Activated T-helper 1 cell treated with anti-CD3 and anti-CD28 coated beads, Interleukin-12 subunit alpha, Interleukin-12 subunit beta, Interleukin-2, Interleukin-4 antibody, amounts not matched to agents 30 ng/mL and 10 ng/mL and 1 ng/mL, durations not matched to agents 14 hours and 24 hours and 36 hours (primary cell): ENCODE measurements at places on chromosomes 5 and 9. TPM values are rescaled to one million over a fixed set of nuclear protein-coding genes. Genes with fewer than 3 reads are reported as not detected.

Gene OBP2B
- total RNA-seq = not detected in 2 replicates

DNA sequence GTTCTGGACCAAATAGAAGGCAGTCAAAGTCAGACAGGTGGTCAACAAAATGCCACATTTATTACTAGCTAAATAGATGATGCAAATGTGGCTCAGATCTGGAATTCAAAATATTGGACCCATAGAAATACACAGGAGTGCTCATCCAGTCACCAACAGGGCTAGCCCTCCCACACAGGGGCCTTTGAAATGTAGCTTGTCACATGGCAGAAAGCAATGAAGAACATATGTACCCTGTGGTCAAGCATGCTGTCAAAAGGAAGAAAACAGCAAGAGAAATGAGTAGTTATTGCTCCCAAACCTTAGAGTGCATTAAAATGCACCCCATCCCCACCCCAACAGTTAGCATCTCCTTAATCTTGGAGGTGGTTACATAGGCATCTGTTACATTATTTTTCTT, 20.9 kb upstream of the CCDC112 start:
- no peak for DNase-seq

DNA sequence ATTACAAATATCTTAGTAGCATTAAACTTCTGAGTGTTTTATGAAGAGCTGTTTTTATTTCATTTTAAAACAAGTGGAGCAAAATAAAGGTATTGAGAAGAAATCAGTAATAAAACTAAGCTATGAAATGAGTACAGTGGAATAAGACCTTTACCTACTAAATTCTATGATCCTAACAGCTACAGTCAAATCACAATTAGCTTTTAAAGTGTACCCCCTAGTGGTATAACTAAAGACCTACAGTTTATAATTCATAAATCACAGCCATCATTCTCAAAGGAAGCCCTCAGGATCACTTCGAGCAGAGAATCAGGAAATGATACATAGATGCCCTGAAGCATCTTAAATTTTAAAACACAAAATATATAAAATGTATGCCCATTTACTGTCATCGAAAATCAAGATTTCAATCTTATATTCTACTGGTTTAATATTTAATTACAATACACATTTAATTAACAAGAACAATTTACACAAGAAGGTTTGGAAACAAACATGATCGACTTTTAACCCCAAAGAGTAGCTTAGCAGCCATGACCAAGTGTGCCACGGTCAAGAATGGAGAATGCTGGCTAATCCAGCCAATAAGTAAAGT, 12.3 kb downstream of the CCNH start:
- no peak for DNase-seq

Gene GFI1B
- not detected in 2 replicates for total RNA-seq

DNA sequence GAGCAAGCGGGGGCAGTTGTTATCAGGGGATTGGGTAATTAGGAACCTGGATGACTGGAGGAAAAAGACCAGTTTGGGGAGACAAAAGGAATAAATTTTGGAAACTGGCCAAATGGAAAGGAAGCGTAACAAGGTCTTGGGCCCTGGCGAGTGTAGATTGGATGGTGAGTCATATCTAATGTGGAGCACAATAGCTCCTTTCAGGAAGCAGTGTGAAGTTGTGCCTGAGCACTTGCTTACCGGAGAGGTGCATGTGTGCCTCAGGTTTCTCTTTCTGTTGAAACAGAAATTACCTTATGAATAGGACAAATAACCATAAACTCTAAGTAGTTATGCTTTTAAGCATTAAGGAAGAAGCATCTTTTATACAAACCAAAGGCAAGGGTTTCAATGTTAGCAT, 176.4 kb downstream of the KIF4B start:
- DNase-seq = no peak

Gene DBN1
- total RNA-seq = 13.1 and 14.4 TPM in 2 replicates

DNA sequence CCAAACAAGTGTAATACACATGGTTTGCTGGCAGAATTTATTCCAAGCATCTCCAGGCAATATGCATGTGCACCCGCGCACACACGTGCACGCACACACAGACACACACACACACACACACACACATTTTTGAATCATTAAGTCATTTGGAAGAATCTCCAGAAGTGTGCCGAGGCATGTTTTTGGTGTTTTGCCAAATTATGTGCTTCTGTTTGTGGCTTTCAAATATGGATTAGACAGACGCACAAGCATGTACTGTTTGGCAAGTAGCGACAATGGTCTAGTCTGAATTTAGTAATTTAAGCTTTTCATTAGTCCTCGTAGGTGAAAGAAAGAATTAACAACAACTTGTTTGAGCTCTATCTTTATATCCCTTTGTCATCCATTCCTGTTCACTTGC, 36.7 kb downstream of the NFIB start:
- no peak for DNase-seq

- DNase-seq = no peak
Observed at GRCh38 chr9:15693701-15694100, 140.9 kb downstream of the CCDC171 start.

- DNase-seq = no peak
Observed at GRCh38 chr5:178112545-178112944, 787 bp upstream of the N4BP3 start.

Gene PURA
- total RNA-seq = 10.6 and 12.2 TPM in 2 replicates

GRCh38 chr5:9329125-9329524, 216.8 kb downstream of the SEMA5A start:
- no peak for DNase-seq

Gene KIF20A
- 17.4 and 18.8 TPM in 2 replicates for total RNA-seq

- no peak for DNase-seq
Observed at GRCh38 chr5:119750887-119751733, 121.8 kb downstream of the FAM170A start.

- no peak for DNase-seq
Observed at GRCh38 chr5:35371951-35372426, 141.7 kb upstream of the PRLR start.

DNA sequence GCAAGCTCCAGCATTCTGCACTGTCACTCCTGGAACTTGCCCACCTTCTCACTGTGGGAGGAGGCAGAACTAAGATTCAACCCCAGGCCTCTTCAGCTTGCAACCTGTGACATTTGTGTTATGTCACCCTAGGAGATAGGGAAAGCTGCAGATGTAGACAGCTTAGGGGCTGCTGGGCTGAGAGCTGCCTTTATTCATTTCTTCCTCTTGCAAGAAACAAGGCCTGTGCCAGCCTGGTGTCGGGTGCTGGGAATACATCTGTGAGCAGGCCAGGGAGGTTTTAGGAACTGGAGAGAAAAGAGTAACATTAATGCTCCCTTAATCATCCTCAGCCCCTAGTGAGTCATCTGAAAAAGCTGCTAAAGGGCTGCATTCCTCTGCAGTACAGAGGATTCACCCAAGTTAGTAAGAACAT, 101.8 kb downstream of the FGF18 start:
- DNase-seq = no peak

- no peak for DNase-seq
Observed at GRCh38 chr9:110444911-110445310, 107.2 kb upstream of the TXNDC8 start.

Gene DDX4
- 0.12 TPM in 1 of 2 replicates, not detected in the other for total RNA-seq

- DNase-seq = no peak
Observed at GRCh38 chr5:55923177-55923771, 71.5 kb downstream of the IL6ST start.

GRCh38 chr5:10009802-10010201, 239.9 kb downstream of the ATPSCKMT start:
- no peak for DNase-seq

DNA sequence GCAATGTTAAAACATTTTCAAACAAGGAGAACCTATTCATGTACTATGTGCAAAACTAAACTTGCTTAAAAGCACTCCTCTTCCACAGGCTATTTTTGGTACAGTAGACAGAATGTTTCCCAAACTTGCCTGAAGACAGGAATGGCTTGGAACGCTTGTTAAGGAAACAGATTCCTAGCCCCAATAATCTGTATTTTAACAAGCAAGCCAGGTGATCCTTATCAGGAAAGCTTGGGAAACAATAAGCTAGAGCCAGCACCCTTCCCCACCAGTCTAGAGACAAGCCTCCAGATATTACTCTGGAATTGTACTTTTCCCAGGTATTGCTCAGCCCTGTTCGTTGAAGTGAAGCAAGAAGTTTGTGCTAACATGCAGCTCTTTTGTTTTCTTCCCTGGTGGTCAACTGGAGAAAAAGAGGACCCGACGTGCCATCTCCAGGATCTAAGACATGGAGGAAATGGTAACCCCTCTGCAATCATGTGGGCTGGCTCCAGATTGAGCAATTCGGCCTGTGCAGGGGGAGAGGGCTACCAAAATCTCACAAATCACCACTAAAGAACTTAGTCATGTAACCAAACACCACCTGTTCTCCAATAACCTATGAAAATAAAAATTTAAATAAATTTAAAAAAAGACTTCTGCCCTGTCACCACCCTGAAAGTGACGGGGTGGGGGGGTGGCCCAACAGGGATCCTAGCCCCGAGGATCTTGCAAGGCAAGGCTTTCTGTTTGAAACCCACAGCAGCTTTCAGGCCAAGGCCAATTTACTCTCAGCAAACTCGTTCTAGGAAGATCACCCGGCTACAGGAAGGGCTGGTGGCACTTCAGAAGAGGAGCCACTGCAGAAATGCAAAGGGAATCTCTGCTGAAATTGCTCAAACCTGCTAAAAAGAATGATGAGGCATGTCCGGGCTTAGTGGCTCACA, 48.6 kb downstream of the SHB start:
- DNase-seq = no peak

DNA sequence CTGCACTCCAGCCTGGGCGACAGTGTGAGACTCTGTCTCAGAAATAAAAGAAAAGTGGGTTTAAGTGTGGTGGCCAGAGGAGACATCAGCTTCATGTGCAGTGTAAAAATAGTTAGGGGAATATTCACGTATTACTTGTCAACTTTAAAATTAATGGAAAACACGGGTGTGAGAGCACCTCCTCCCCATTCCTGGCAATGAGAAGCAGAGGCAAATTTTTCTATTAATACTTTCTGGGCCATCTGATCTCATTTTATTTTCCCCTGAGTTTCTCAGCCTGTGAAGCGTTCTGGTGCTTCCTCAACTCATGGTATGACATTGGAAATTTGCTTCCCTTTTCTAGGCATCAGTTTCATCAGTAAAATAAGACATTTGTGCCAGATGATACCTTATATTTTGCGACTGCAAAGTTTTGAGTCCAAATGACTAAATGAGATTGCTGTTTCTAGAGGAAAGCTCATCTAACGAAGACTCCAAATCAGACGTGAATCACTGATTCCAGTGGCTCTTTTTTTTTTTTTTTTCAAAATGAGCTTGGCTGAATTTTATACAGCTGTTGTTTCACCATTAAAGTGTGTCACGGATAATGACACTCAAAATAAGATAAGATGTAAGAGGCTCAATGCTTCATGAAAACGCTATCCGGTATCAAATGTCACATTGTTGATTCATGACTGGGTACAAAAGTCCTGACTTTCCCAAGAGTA, 104.6 kb downstream of the MSX2 start:
- DNase-seq = no peak

Gene SPATA31C1
- not detected in 2 replicates for total RNA-seq

Gene PCDHB5
- not detected in 2 replicates for total RNA-seq

DNA sequence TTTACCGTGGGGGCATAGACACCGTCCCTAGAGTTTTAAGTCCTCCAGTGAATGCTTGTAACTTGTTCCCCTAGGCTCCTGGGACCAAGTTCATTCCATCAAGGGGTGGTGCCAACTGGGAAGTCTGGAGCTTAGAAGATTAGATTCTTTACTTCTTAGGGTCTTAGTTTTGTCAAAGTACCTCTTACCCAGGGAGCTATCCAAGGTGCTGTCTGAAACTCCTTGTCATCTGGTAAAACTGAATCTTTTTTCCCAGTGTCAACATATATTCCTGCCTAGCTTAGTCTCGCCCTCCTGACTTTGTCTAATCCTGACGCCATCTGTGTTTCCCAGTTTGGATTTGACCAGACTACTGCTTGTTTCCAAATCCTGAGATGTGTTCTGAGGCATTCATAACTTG, 41.6 kb downstream of the MAMDC2 start:
- no peak for DNase-seq

DNA sequence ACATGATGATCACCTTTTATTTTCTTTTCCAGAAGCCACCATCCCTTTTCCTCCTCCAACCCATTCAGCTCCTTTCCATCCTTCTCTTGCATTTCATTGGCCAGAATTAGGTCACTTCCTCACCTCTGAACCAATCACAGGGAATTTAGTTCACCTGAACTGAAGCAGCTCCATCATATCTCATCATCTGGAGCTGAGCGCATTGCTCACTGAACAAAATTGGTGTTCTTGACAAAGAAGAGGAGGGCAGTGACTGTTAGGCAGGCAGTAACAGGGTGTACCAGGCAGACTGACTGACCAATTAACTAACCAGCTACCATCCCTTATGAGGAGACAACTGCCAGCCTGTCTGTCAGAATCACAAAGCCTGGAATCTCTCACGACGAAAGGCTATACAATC, 1.8 kb upstream of the ZNF354A start:
- no peak for DNase-seq

DNA sequence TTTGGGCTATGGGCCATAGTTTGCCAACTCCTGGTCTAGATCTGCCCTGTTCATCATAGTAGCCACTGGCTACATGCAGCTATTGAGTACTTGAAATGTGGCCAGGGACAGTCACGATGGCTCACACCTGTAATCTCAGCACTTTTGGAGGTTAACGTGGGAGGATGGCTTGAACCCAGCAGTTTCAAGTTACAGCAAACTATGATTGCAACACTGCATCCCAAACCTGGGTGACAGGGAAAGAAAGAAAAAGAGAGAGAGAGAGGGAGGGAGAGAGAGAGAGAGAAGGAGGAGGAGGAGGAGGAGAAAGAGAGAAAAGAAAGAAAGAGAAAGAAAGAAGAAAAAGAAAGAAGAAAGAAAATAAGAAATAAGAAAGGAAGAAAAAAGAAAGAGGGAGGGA, 5.1 kb upstream of the GMCL2 start:
- no peak for DNase-seq

GRCh38 chr5:167063788-167064187, 1227.7 kb upstream of the WWC1 start:
- no peak for DNase-seq
